Activated CD8-positive, alpha-beta memory T cell treated with anti-CD3 and anti-CD28 coated beads, Interleukin-2, amount 50 U/mL, for 48 hours (primary cell): ENCODE measurements at places on chromosomes 2 and 18.

DNA sequence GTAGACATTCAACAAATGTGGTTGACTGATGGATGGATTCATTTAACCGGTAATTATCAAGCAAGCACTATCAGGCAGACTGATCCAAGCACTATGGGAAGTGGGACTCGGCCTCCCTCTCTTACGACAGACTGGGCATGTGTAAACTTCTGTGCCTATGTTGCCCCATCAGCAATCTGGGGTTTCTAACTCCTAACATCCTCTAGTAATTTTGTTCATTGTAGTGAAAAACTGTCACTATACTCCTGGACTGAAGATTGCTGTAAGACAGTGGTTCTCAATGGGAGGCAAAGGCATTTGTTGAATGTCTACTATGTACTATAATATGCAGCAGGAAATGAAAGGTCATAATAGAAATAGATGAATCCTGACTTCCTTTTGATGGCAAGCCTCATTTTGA lies 51.2 kb upstream of the CREB1 start:
- DNase-seq = no peak

DNA sequence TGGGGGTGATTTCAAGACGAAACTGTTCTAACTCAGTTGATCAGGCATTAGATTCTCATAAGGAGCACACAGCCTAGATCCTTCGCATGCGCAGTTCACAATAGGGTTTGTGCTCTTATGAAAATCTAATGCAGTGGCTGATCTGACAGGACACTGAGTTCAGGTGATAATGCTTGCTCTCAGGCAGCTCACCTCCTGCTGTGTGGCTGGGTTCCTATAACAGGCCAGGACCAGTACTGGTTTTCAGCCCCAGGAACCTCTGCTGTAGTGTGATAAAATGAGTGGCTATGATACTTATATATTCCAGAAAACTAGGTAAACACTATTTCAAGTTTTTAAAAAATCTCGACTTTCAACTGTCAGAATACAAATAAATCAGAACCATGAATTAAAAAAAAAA lies 271.4 kb downstream of the GALNT13 start:
- no peak for DNase-seq

DNA sequence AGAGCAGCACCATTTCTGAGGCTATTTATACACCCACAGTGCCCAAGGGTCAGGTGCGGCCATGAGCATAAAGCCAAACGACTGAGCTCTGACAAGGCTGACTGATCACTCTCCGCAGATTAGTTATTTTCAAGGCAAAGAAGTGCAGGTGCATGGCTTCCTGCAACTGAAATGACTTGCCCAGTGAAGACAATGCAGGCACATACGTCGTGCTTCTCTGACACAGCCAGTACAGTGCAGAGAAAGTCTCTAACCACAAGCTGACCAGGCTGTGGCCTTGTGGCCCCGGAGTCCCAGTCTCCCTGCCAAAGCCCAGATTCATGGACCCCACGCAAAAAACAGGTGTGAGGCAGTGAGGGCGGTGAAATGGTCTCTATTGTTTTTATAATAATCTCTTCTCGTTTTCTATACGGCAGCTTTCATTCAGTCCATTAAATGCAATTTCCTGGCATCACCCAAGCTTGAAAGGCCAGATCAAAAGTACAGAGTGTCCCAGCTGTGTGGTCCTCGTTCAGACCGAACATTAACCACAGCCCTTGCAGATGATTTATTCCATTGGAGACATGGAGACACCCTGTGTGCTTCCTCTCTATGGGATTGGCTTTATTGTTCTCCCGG lies 447.0 kb upstream of the ID2 start:
- DNase-seq = no peak

- no peak for DNase-seq
Measured at GRCh38 chr2:63046961-63047320, 3.7 kb upstream of the OTX1 start.

DNA sequence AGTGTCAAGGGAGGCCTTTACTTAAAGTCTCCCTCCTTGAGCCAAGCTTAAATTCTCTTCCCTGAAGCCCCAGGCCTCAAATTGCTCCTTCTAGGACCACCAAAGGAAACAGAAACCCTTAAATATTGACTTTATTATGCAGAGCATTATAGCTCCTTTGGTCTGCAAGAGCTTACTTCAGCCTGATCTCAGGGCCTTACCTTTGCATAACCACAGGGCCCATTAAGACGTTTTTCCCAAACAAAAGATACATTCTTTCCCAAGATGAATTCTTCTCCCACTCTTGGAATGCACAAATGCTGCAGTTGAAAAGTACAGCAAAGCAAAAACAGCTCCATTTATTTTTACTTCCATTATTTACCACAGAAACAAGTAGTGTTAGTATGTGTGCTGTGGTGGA lies 130.8 kb downstream of the B3GNT2 start:
- no peak for DNase-seq
